ENCODE measurements at places on chromosomes 5 and 9.

DNA sequence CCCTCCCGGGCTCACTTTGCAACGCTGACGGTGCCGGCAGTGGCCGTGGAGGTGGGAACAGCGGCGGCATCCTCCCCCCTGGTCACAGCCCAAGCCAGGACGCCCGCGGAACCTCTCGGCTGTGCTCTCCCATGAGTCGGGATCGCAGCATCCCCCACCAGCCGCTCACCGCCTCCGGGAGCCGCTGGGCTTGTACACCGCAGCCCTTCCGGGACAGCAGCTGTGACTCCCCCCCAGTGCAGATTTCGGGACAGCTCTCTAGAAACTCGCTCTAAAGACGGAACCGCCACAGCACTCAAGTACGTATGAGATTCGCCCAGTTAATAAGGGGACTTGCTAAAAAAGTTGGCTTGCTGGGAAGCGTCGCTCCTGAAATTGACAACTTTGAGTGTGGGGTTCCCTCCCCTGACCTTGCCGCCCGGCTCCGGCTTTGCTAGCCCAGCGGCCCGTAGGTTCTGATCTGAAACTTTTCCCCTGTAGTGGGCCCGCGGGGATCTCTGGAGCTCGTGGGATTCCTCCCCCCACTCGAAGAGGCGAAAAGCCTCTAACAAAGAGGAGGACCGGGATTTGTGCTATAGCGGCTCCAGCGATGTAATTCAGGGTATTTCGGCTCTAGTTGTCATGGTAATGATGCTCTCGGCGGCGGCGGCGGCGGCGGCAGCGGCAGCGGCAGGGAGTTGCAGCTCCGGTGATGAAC lies 572 bp downstream of the NR4A3 start:
- DNase-seq, result no peak

DNA sequence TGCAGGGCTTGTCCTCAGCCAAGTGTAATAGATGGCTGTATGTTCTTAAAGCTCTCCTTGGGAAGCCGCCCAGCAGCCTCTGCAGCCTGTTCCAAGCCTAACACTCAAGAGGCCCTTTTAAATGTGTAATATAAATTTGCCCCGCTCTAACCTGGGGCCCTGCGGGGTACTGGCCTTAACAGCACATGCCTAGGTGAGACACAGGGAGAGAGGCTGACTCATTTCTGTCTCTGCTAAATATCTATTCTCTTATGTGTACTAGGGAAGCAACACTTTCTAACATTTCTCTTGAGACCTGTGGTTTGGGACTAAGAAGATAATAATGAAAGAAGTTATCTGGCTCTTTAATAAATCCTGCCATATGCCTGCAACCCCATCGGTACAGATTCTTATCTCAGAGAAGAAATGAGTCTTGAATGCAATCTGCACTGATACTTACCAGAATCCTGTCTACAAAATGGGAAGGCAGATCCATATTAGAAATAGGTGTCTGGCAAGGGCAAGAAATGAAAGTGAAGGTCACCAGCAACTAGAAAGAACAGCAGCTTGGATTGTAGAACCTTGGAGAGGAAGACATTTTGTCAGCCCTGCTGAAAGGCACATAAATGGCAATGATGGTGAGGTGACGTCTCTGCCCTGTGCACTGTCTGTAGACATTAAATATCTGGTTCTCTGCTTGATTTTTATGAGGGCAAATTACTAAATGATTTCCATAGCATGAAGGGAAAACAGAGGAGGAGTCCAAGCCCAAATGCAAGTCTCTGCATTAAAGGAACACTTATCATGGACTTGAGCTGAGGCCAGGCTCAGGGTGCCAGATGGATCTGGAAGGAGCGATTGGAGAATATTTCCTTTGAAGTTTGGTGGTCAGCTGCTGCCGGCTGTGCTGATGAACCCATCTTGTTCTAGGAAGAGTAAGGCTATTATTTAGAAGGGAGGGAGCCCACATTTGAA lies 14.5 kb upstream of the TGFBI start:
- DNase-seq, result no peak

GRCh38 chr9:120436446-120436845 lies 143.5 kb downstream of the CDK5RAP2 start:
- no peak for DNase-seq

- no peak for DNase-seq
Measured at GRCh38 chr9:129720865-129721545, 31.8 kb downstream of the PTGES start.

- no peak for DNase-seq
Measured at GRCh38 chr9:109418827-109419226, 79.3 kb downstream of the PTPN3 start.

DNA sequence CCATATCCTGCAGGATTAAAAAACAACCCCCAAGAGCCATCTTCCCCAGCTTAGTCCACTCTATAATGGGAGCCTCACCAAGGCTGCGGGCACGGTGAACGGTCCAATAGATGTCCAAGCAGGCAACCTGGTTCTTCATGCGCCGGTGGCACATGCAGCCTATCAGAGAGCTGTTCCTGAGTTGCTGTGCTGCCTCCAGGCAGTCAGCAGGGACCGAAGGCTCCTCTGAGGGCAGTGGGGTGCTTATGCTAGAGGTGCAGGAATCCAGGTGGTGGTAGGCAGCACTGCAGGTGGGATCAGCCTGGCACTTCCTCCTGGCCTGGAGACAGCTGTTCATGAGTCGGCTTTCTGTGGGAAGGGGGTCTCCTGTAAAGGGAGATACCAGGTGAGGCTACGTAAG lies 10.2 kb downstream of the GFRA3 start:
- DNase-seq, result no peak
